SK-N-SH (cell line): ENCODE measurements at places on chromosomes 7 and 10. TPM values are rescaled to one million over a fixed set of nuclear protein-coding genes. Genes with fewer than 3 reads are reported as not detected.
A peak's percentile ranks its signal among the peaks of the same experiment; 100 is the strongest.

- H3K4me3 ChIP-seq = no peak overlapping the region
- DNase-seq = no peak
- no peak overlapping the region for H3K27ac ChIP-seq
- peaks cover 31% of the 10 kb centered on the region; the same call in 1 of the 2 replicates for H3K4me1 ChIP-seq
These were observed 176.8 kb downstream of the KIAA1217 start for GRCh38 chr10:24385776-24386175.

DNA sequence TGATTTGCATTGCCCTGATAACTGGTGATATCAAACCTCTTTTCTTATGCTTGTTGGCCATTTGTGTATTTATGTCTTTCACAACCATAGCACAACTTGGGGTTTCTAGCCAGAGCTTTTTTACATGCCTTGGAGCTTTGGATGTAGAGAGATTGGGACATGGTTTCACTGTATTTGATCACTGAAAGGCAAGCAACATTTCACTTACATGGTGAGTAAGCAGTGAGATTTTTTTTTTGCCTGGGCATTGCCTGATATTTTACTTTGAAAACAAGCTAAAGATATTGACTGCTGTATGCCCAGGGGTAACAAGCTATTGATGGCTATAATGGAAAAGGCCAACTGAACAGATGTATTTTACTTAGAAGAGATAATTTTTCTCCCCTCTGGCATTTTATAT lies 259.0 kb downstream of the PHTF2 start:
- H3K27ac ChIP-seq = no peak overlapping the region
- H3K36me3 ChIP-seq = no peaks in the 10 kb centered on the region
- H3K4me1 ChIP-seq = no peaks in the 10 kb centered on the region
- H3K27me3 ChIP-seq = no peaks in the 10 kb centered on the region
- H3K4me3 ChIP-seq = no peak overlapping the region
- DNase-seq = no peak

DNA sequence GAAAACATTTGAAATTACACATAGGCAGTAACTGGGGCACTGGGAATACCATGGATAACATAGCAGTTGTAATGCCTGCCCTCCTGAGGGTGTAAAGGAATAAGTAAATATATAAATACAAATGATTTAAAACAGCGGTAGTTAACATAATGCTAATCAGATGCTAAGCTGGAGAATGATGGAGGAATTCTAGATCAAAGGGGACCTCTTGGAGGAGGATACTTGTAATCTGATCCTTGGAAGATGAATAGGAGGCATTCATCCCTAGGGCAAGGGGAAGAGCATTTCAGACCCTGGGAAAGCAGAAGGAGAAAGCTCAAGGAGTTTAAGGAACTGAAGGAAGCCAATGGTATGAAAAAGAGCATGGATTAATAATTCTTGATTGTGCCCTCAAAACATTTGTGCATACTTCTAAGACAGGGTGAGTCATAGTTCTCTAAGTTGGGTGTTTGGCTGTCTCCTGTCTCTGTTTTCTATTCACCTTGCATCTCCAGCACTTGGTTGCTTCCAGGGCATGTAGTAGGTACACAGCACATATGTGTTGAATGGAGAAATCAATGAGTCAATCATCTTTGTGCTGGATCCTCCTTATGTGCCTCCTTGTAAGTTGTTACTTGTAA lies 54.8 kb upstream of the PLPP4 start:
- H3K4me3 ChIP-seq = no peak overlapping the region
- no peaks in the 10 kb centered on the region for H3K27me3 ChIP-seq
- 0 out of 2 replicates have a peak, but pooled peaks cover 7% of the 10 kb centered on the region for H3K4me1 ChIP-seq
- no peaks in the 10 kb centered on the region for H3K36me3 ChIP-seq
- no peak for DNase-seq

Gene SLC26A5
- not detected in 2 replicates for polyA plus RNA-seq

- no peaks in the 10 kb centered on the region for H3K27me3 ChIP-seq
- no peak for DNase-seq
- H3K36me3 ChIP-seq = no peaks in the 10 kb centered on the region
These were observed 4.1 kb downstream of the FBXO24 start for GRCh38 chr7:100590077-100590737.

DNA sequence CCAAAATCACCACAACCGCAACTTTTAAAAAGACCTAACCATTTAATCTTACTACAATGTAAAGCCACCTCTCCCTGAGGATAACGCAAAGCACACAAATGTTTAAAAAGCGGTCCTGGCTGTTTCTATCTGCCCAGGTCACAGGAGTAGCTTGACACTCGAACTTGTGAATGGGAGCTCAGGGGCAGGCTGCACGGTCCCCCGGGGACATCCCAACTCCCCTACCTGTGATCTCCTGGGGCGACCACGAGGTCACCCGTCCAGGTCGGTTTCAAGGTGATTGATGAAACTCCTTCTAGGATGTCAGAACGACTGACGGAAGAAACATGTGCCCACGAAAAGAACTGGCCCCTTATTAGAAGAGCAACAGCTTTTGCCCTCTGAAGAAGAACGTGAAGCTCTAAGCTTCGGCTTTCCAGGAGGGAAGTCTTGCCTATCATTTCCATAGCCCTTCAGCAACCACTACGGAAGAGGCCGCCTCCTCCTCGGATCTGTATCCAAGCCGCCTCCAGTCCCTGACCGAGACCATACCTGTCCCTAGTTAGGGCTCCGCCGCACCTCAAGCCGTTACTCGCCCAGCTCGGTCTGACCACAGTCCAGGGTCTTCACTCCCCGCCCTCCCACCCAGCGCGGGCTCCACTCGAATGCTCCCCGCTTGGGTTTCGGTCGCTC lies 459 bp downstream of the CYCS start:
- peak; percentile 35 for DNase-seq
- peaks cover 25% of the 10 kb centered on the region for H3K36me3 ChIP-seq
- no peaks in the 10 kb centered on the region for H3K27me3 ChIP-seq

Gene KCNH2
- 2.2 and 6.4 TPM in 2 replicates for polyA plus RNA-seq

Gene ENO4
- 0.36 and 0.44 TPM in 2 replicates for polyA plus RNA-seq

DNA sequence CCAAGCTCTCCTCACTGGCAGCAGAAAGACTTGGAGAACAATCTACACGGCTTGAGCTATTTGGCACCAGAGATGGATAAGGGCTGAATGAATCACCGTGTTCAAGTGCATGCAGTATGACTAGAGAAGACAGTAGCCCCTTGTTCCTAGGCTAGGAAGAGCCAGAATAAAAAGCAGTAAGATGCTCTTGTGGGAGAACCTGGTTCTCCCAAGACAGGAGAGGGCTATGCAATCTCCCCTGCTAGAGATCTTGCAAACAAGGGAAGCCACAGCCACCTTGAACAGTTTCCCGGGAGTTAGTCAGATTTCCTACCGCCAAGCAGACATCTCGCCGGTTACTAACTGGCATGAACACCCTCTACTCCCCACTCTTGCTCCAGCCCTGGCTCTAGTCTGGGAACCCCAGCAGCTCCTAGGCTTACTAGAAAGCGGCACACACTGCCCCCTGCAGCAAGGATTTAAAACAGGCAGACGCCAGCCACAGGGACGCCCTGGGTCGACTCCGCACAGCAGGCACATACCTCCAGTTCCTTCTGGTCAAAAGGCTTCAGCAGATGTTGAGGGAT lies 107.3 kb downstream of the SMURF1 start:
- no peaks in the 10 kb centered on the region for H3K27me3 ChIP-seq
- no peak overlapping the region for H3K4me3 ChIP-seq
- peak; percentile 68 for DNase-seq
- H3K27ac ChIP-seq = 0 out of 2 replicates have a peak overlapping the region, but pooled peaks have one; percentile 3

- no peak for DNase-seq
- no peaks in the 10 kb centered on the region for H3K4me1 ChIP-seq
- no peak overlapping the region for H3K4me3 ChIP-seq
- no peak overlapping the region for H3K27ac ChIP-seq
- H3K27me3 ChIP-seq = no peaks in the 10 kb centered on the region
- no peaks in the 10 kb centered on the region for H3K36me3 ChIP-seq
These were observed 159.1 kb downstream of the SEC23IP start for GRCh38 chr10:120051671-120052070.

Gene WDR86
- polyA plus RNA-seq = 1.0 and 2.5 TPM in 2 replicates

DNA sequence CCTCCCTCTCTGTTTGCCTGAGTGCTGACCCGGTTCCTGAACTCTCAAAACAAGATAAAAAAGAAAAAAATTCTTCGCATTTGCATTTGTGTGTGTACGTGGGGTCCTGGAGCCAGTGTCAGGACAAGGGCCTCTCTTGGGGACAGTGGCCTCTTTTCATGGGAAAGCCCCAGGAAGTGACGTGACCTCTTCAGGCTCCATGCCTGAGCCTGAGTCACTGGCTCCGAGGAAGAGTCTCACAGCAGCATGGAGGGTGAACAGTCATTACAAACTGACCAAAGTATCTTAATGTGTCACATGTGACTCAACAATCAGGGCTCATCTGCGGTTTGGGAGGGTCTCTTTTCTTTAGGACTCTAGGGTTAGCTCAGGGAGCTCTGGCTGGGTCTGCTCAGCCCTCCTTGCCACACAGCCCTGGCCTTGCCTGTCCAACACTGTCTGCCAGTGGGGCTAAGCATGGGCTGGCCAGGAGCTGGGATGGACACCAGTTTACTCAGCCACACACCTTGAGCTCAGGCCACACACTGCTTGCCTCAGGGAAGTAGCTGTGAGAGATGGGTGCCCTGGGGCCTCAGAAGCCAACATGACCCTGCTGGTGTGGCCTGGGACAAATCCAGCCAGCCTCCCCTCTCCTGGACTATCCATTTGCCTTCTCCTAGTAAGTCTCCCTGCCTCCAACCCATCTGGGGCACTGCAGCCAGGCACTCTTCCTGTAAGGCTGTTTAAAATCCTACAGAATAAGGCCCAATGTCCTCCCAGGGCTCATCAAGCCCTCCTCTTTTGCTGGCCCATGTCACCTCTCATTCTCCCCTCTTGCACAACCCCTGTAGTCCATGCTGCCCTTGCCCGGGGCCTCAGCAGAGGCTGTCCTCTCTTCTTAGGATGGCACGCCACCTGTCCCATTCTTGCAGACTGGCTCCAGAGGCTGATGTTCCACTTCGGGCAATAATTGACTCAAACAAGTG lies 10.5 kb downstream of the TMEM273 start:
- DNase-seq = no peak
- H3K4me3 ChIP-seq = no peak overlapping the region
- no peaks in the 10 kb centered on the region for H3K36me3 ChIP-seq
- peak overlapping the region; percentile 44 for H3K27ac ChIP-seq
- no peaks in the 10 kb centered on the region for H3K27me3 ChIP-seq
- H3K4me1 ChIP-seq = peaks cover 2% of the 10 kb centered on the region; the same call in 1 of the 2 replicates

DNA sequence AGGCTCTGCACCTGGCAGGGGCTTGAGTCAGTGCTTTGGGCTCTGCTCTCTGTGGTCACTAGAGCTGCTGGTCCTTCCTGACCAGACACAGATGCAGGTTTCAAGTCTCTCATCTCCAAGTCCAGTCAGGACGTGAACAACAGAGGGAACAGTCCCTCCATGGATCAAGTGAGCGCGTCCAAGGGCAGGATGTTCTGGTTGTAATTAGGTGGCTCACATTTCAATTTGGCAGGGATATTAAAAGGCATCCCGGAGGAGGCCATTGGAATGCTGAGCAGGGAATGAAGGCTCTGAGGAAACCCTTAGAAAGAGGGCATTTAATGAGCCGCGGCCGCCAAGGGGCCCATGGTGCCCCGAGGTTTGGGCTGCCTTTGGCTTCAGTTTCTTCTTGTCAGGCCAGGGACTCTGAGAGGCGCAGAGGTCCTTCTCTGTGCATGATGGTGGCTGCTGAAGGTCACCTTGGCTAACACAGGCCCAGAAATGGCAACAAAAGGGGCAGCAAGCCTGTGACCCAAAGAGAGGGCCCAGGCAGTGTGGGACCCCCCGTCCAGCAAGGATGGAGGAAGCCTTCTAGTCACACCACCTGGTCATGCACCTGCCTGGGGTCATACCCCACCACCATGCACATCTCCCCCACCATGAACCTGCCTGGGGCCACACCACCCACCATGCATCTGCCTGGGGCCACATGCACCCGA lies 30.7 kb upstream of the INPP5A start:
- no peaks in the 10 kb centered on the region for H3K36me3 ChIP-seq
- H3K4me1 ChIP-seq = no peaks in the 10 kb centered on the region
- no peaks in the 10 kb centered on the region for H3K27me3 ChIP-seq
- H3K4me3 ChIP-seq = no peak overlapping the region
- no peak overlapping the region for H3K27ac ChIP-seq

Gene PNLIPRP3
- not detected in 2 replicates for polyA plus RNA-seq

Gene ARHGEF35
- polyA plus RNA-seq = 0.02 TPM in 1 of 2 replicates, not detected in the other

Gene OGA
- polyA plus RNA-seq = 24.8 and 36.6 TPM in 2 replicates

DNA sequence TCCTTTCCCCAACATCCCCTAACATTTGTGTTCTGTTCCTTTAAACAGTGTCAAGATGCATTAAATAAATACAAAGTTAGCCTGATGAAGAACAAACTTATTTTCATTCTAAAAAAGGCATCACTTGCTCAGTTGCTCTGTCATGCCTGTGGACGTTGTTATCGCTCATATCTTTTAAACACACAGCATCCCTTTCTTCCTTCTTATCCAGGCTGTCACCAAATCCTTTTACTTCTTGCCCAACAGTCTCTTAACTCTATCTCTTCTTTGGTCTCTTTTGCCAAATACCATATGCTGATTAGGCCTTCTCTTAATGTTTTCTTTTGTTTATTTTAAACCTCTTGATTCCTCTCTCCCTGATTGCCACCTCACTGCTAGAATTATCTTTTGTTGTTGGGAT lies 43.9 kb downstream of the DKK1 start:
- no peak overlapping the region for H3K4me3 ChIP-seq
- H3K36me3 ChIP-seq = no peaks in the 10 kb centered on the region
- peaks cover 46% of the 10 kb centered on the region; the same call in 1 of the 2 replicates for H3K4me1 ChIP-seq
- no peak overlapping the region for H3K27ac ChIP-seq
- no peak for DNase-seq

Gene EVX1
- not detected in 2 replicates for polyA plus RNA-seq

DNA sequence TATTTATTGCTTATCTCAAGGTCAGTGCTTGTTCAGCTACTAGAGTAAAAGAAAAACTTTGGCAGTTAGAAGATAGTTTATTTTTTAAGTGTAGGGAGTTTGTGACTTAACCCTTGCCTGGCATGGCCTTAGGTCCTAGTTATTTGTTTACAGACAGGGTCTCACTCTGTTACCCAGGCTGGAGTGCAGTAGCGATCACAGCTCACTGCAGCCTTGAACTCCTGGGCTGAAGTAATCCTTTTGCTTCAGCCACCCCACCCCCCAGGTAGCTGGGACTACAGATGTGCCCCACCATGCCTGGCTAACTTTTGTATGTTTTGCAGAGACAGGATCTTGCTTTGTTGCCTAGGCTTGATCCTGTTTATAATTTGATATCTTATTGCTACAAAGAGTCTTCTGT lies 4.2 kb downstream of the ANLN start:
- DNase-seq = no peak
- no peaks in the 10 kb centered on the region for H3K27me3 ChIP-seq
- H3K36me3 ChIP-seq = peaks cover 29% of the 10 kb centered on the region

Gene LIPN
- not detected in 2 replicates for polyA plus RNA-seq

DNA sequence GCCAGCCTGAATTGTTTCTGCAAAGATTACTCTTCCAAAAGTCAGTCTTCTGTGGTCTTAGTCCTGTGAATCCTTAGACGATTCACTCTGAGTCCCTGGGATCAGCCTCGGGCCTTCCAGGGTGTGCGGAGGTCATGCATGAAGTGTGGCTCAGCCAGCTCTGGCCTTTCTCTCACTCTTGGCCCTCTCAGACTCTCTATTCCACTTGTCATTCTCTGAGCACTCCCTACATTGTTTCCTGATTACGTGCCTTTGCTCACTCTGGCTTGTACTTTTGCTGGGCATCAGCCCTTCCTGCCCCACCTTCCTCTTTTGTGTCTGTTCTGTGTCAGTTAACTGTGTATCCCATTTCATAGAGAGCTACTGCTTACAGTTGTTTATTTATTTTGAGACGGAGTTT lies 36.0 kb downstream of the CCNY start:
- H3K4me1 ChIP-seq = peaks cover 6% of the 10 kb centered on the region; the same call in 1 of the 2 replicates
- DNase-seq = no peak
- no peaks in the 10 kb centered on the region for H3K36me3 ChIP-seq
- H3K27me3 ChIP-seq = no peaks in the 10 kb centered on the region
- no peak overlapping the region for H3K27ac ChIP-seq

- peaks cover 33% of the 10 kb centered on the region for H3K36me3 ChIP-seq
- no peaks in the 10 kb centered on the region for H3K27me3 ChIP-seq
- H3K4me1 ChIP-seq = no peaks in the 10 kb centered on the region
- no peak overlapping the region for H3K27ac ChIP-seq
- no peak overlapping the region for H3K4me3 ChIP-seq
- DNase-seq = no peak
These were observed 77.8 kb downstream of the ATAD1 start for GRCh38 chr10:87740254-87740655.
